Activated CD8-positive, alpha-beta memory T cell treated with anti-CD3 and anti-CD28 coated beads, Interleukin-2, amount 10 ng/mL, durations not matched to agents 7 days and 5 days (primary cell): ENCODE measurements at places on chromosomes 11 and 22. TPM values are rescaled to one million over a fixed set of nuclear protein-coding genes. Genes with fewer than 3 reads are reported as not detected.

- DNase-seq = no peak
Observed at GRCh38 chr22:24996420-24996952, 44.0 kb downstream of the KIAA1671 start.

GRCh38 chr22:21710156-21710555 lies 25.4 kb downstream of the YPEL1 start:
- no peak for DNase-seq

DNA sequence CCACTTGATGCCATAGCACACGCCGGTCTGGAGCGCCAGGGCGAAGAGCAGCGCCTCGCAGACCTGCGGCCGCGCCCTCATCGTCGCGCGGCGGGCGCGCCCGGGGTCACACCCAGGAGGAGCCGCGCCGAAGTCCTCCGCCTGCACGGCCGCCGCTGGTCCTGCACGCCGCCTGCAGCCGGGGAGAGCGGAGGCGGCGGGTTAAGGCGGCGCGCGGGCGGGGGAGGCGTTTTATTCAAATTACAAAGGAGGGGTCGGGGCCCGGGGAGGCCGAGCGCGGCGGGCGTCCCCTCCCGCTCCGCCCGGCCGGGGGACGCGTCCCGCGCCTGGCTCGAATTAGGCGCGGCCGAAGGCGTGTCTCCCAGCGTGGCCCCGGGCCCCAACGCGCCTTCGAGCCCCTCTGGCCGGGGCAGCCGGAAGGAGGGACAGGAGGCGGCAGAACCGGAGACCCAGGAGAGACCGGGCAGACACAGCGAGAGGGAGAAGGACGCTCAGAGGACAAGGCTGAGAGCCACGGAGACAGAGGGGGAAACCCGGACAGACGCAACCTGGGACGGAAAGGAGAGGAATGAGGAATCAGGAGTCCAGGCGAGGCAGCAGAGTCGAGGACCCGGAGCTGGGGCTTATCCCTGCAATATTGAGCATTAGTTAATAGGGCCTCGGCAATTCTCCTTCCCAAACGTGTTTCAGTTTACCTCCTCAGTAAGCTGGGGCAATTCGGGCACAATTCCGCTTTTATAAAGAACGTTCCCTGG lies at the start of gene WNT11:
TSS of gene WNT11 (minus strand) at position 176 of the 755 bp plus-strand sequence. CDS start at position 81, 95 bp downstream.
- peak; percentile 49 for DNase-seq

DNA sequence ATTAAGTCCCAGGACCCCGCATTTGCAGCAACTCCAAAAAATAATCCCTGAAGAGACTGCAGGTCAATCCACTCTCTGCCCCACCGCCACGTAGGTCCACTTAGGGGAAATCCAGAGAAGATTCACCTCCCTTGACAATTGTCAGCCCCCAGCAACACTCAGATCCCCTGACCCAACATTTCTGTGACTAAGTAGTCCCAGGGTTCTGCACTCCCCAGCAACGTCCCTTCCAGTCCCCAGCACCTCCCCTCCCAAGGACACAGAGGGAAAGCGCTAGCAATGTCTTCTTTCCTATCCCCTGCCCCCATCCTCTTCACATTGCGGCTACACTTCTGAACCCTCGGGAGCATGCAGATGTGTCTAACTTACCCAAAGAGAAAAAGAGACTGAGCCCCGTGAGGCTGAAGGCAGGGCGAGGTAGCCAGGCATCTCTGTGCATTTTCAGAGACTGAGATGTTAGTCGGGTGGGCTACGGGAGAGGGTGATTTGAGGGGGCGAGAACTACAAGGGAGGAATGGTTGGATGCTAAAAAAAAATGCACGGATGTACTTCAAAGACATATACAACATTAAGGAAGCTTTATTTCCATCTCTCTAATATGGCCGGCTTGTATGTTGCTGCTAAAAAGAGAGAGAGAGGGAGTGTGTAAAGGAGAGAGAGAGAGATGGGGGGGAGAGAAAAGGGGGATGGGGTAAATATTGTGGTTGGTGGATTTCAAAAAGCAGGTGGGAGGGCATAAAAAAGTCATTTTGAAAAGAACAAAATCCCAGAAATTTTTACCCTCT lies at the start of gene SCN2B:
TSS of gene SCN2B (minus strand) at position 647 of the 785 bp plus-strand sequence. CDS start at position 439, 208 bp downstream.
- no peak for DNase-seq

- no peak for DNase-seq
Observed at GRCh38 chr11:65058419-65059054, at the start of gene NAALADL1. Gene NAALADL1, minus strand, starts transcription at chr11:65058553. Its CDS starts 32 bp downstream, at chr11:65058521.

DNA sequence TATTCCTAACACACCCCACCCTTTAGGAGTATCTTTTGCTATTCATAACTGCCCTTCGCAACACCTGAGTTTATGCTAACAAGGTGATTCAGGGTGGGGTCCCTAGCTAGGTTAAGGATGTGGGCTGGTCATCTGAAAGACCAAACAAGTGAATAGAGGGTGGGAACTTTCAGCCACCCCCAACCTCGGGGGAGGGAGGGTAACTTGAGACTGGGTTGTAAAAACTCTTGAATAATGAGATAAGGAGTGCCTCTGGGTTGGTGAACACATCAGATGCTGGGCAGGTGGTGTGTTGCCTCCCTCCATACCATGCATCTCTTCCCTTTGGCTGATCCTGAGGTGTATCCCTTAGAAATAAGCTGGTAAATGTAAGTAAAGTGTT lies 111.5 kb downstream of the SWAP70 start:
- no peak for DNase-seq

- no peak for DNase-seq
Observed at GRCh38 chr11:118180300-118180703, 3.9 kb upstream of the SCN2B start.

DNA sequence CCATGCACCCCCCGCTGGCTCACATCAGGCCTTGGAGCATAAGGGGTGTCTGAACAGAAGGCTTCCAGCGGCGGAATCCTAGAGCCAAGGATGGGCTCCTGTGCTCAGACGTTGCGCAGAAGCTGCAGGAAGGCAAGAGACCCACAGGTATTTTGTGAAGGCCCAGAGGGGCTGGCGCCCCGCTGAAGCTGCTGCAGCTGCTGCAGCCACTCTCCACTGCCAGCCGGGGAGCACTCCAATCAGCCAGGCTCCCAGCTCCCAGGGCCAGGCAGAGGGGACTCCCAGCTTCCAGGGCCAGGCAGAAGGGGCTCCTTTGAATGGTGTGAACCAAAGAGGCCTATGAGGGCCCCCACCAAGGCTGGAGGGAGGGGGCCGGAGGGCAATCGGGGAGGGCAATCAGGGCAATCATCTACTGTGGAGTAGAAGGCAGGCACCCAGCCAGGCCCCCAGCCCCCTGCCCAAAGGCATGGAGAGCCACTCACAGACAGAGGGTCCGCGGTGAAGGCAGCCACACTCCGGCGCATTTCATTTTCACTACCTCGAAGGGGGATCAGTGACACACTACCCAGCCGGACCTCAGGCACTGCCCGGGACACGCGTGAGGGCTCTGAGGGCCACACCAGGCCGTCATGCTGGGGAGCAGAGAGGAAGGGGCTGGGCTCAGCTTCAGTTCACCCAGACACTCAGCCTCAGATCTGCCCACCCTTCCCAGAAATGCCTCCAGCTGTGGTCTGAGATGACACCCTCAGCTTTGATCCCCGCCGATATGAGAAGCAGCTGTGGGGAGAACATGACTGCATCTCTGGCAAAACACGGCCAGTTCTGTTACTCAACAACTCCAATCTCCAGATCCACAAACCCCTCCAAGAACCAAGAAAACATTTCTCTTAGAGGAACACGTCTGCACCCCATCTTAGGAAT lies 11.6 kb upstream of the PDE2A start:
- peak; percentile 78 for DNase-seq

DNA sequence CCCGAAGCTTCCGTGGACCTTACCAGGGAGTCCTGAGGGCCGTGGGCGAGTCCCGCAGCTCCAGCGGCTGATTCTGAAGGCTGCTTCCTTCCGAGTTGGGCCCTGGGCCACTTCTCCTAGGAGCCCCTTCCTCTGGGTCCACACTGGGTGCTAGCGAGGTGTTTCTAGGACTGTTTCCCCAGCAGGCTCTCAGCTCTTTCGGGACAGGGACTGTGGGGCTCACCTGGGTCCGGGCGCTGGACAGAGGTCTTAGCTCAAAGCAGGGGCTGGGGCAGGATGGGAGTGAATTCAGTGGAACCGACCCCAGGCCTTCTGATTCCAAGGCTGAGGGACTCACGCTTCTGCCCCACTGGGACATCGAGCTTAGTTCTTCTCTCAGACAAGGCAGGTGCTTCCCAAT lies 29.3 kb upstream of the CSNK1E start:
- DNase-seq = peak; percentile 37

DNA sequence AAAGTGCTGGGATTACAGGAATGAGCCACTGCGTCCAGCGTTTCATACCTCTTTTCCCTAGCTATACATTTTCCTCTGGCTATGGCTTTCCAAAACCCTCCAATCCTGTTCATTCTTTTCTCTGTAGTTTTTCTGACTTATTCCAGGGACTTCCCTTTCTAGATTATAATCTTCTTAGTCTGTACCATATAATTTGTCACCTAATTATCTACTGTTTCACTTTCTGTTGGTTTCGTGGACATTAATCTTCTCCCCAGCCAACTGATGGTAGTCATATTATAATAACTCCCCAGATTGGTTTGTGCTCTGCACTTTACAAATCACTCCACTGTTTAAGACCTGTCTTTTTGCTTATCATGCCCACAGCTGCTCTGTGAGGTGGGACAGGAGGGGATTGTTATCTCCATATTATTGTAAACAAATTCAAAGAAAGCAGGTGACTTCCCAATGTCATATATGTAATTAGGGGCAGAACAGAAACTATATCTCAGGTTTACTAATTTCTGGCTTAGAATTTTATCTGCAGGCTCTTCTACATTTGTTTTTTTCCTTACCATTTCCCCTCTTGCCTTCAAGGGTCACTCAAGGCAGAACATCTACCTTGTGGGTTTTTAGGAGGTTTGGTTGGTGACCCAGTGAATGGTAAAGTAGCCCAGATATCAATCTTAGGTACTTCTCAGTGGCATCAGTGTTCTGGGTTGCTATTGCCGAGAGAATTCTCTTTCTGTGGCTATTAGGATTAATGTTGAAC lies 23.9 kb downstream of the STIM1 start:
- DNase-seq = no peak

DNA sequence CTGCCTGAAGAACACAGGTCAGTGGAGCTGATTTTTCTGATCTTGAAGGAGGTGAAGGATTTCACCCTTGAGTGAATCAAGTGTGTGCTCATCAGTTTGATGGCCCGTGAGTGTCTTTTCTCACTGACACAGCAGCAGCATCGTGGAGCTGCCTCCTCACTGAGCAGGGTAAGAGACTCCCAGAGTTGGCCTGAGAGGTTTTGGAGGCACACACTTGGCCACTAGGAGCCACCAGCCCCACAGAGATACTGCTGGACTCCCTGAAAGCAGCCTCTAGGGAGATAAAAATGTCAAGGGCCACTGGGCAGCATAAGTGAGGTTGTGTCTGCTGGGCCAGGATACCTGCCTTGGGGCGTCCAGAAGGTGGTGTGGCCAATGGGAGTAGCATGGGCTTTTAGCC lies 245.4 kb downstream of the GRIK4 start:
- no peak for DNase-seq

DNA sequence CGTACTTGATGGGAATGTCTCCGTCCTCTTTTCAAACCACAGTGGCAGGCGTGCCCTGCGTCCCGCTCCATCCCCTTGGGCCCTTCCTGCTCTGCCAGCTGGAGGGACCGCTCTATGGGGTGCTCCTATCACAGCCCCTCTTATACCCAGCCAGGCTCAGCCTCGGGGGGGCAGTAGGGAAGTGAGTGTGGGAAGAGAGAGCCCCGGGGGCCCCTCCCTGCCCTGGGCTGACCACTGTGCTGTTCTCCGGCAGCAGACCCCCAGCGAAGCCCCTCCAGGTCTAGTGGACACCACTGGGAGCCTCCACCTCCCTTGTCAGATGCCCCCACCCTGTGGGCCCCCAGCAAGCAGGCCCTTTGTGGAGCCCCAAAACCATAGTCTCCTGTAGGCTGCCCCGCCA lies 572.5 kb downstream of the BRD1 start:
- DNase-seq = no peak

GRCh38 chr11:78194490-78194889 lies 5.8 kb downstream of the USP35 start:
- no peak for DNase-seq

- no peak for DNase-seq
Observed at GRCh38 chr11:65420506-65420905, 2.1 kb upstream of the NEAT1 start.

DNA sequence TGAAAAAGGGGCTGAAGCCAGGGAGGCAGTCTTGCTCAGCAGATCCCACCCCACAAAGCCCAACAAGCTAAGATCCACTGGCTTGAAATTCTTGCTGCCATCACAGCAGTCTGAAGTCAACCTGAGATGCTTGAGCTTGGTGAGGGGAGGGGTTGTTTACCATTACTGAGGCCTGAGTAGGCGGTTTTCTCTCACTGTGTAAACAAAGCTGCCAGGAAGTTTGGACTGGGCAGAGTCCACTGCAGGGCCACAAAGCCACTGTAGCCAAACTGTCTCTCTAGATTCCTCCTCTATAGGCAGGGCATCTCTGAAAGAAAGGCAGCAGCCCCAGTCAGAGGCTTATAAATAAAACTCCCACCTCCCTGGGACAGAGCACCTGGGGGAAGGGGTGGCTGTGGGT lies 746.1 kb upstream of the LRRC4C start:
- no peak for DNase-seq

ADM2 gene
- total RNA-seq = 4.7 TPM

TMEM151A gene
- total RNA-seq = not detected
